Activated CD4-positive, alpha-beta T cell treated with anti-CD3 and anti-CD28 coated beads for 36 hours (primary cell): ENCODE measurements at places on chromosomes 3 and 15. TPM values are rescaled to one million over a fixed set of nuclear protein-coding genes. Genes with fewer than 3 reads are reported as not detected.

DNA sequence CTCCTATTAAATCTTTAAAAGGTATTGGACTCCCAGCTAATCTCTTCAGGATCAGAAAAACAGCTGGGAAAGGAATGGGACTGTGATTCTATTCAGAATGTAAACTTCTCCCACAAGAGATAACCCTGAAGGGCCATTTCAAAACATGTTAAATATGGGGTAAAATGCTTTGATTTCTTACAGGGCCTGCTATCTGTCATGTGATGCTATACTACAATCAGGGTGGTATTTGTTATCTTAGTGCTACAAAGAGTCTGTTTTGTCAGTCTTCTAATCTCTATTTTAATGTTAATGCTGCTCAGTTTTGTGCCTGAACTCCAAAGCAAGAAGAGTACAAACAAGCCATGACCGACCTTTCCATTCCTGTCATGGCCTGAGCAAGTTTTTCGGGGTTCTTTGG, 186.9 kb downstream of the TBC1D5 start:
- no peaks in the 10 kb centered on the region for H3K27me3 ChIP-seq
- H3K36me3 ChIP-seq: peaks cover 7% of the 10 kb centered on the region
- DNase-seq: no peak
- H3K4me3 ChIP-seq: no peak overlapping the region
- H3K4me1 ChIP-seq: peaks cover 4% of the 10 kb centered on the region
- no peak overlapping the region for H3K27ac ChIP-seq

Gene TMC3
- total RNA-seq: not detected

- DNase-seq: no peak
- H3K4me1 ChIP-seq: peaks cover 14% of the 10 kb centered on the region
- no peak overlapping the region for H3K27ac ChIP-seq
These were observed 6.9 kb downstream of the CCRL2 start for GRCh38 chr3:46413951-46414350.

GRCh38 chr3:47456984-47457383, 18.8 kb downstream of the SCAP start:
- peaks cover 18% of the 10 kb centered on the region for H3K36me3 ChIP-seq
- H3K27me3 ChIP-seq: no peaks in the 10 kb centered on the region
- no peak for DNase-seq
- H3K4me3 ChIP-seq: no peak overlapping the region

DNA sequence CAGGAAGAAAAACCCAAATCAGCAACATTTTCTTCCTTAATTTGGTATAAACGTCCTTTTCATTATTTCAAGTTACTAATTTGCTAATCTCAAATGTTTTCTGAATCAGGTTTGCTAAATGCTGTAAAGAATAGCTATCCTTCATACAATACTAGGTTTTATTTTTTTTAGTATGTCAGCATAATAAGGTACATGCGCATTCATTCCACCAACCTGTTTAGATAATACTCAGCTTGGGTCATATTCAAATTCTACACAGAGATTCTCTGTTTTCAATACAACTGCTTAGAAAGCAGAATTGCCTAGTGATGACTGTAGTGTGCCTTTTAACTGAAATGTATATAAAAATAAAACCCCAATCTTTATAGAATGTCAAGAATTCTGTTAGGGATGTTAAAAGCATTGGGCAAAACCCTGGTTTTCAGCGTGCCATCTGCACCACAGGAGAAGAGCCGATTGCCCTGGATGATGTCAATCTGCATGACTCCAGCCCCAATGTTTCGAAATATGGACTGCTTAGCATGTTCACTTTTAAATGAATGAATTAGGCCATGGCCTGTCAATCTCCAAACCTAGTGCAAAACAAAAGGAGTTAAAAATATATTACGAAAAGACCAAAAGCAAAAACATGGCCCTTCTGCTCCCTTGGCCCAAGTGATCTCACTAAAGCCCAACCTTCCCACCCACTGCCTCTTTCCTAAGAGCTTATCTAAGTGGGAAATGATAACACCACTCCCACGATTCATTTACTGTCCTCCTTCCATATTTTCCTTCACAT, 107.4 kb downstream of the GLDN start:
- H3K4me3 ChIP-seq: no peak overlapping the region
- H3K4me1 ChIP-seq: no peaks in the 10 kb centered on the region
- H3K27ac ChIP-seq: no peak overlapping the region
- no peak for DNase-seq
- peaks cover 6% of the 10 kb centered on the region for H3K36me3 ChIP-seq

- no peak overlapping the region for H3K27ac ChIP-seq
- no peaks in the 10 kb centered on the region for H3K27me3 ChIP-seq
- no peaks in the 10 kb centered on the region for H3K36me3 ChIP-seq
- H3K4me3 ChIP-seq: no peak overlapping the region
These were observed 96.7 kb downstream of the LRTM1 start for GRCh38 chr3:54831112-54831511.

Gene GOLGA8T
- not detected for total RNA-seq

- H3K4me1 ChIP-seq: peaks cover 2% of the 10 kb centered on the region
- no peaks in the 10 kb centered on the region for H3K27me3 ChIP-seq
- H3K27ac ChIP-seq: no peak overlapping the region
These were observed 169.2 kb downstream of the TP63 start for GRCh38 chr3:189800436-189800835.
